ENCODE measurements at places on chromosomes 4 and X. TPM values are rescaled to one million over a fixed set of nuclear protein-coding genes. Genes with fewer than 3 reads are reported as not detected.

Gene RAPGEF2
- total RNA-seq, result 51.5 TPM

- H3K27me3 ChIP-seq, result no peaks in the 10 kb centered on the region
- H3K4me3 ChIP-seq, result peak overlapping the region; percentile 91
- no peak for DNase-seq
- H3K27ac ChIP-seq, result peak overlapping the region; percentile 98
- H3K4me1 ChIP-seq, result peaks cover 68% of the 10 kb centered on the region
- no peaks in the 10 kb centered on the region for H3K36me3 ChIP-seq
Observed at GRCh38 chr4:174284487-174284886, 776 bp downstream of the CEP44 start.

DNA sequence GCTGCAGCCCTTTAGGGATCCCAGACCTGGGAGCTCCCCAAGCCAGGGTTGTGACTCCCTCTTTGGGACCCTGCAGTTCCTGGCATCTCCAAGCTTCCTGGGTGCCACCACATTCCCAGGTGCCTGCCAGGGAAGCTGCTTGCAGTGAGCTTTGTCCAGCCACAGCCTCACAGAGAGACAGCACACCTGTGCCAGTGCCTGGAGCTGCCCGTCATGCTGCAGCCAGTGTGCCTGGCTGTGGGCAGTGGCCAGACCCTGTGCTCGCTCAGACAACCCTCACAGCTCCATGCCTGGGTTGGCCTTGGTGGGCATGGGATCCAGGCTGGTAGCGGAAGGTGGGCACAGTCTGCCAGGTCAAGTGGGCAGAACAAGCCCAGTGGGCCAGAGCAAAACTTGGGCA is 36.0 kb downstream of the TMPRSS11A start:
- H3K27ac ChIP-seq, result no peak overlapping the region
- no peak for DNase-seq
- no peaks in the 10 kb centered on the region for H3K36me3 ChIP-seq
- no peaks in the 10 kb centered on the region for H3K4me1 ChIP-seq
- no peaks in the 10 kb centered on the region for H3K27me3 ChIP-seq

DNA sequence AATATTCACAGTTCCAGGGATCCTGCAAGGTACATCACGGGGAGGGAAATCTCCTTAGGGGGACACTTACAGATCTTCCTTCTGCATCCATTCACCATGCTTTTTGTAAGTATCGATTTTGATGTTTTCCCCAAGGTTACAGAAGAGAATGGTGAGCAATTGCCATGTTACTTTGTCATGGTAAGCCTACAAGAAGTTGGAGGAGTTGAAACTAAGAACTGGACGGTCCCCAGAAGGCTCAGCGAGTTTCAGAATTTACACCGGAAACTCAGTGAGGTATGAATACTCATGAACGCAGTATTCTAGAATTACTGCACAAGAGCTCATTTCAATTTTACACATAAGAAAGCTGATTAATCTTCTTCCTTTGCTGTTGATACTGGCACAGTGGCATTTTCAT is 53.9 kb downstream of the LRP2BP start:
- H3K36me3 ChIP-seq, result peaks cover 41% of the 10 kb centered on the region
- no peak overlapping the region for H3K27ac ChIP-seq
- H3K27me3 ChIP-seq, result no peaks in the 10 kb centered on the region
- peaks cover 19% of the 10 kb centered on the region for H3K4me1 ChIP-seq

DNA sequence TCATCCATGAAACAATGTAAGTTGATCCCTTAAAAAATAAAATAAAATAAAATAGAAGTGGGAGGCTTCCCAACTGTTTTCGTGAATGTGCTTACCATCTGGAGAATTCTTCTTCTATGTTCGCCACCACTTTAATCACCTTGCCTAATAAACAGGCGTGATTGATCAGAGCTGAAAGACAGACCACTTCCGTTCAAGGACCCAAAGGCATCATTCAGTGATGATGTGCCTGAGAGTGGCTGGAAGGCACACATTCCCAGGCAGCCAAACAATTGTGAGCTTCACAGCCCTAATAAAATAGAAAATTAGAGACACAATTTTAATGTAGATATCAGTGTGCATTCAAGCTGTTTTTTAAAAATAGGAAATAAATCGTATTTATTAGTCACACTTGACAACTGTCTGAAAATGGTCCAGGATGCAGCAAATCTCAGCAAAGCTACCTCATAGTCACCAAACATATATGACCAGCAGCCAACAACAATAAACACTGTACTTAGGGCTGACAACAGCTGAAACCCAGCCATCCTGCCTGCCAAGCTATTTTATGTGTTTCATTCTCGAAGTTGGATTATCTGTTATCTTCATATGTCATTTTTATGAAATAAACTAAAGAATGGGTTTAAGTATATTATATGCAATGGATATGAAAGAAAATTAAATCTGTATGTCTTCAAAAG is 163.2 kb upstream of the FAM9B start:
- DNase-seq, result no peak
- no peaks in the 10 kb centered on the region for H3K36me3 ChIP-seq
- no peaks in the 10 kb centered on the region for H3K27me3 ChIP-seq
- no peaks in the 10 kb centered on the region for H3K4me1 ChIP-seq

DNA sequence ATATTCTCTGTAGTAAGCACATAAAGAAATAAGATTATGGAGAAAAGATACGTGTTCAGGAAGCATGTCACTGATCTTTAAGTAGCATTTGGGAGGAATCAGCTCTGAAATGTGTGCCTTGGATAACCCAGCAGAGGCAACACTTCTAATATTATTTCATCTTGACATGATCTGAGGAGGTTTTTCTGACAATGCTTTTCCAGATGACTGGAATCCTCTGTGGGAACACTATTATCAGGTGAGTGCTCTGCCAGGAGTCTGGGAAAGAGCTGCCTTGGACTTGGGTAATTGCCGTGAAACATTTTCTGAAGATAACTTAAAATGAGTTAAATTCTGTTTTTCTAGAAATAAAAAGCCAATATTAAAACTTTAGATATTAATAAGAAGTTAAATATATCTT is 78.2 kb upstream of the QRFPR start:
- no peak overlapping the region for H3K4me3 ChIP-seq
- no peak for DNase-seq
- H3K27me3 ChIP-seq, result no peaks in the 10 kb centered on the region
- no peaks in the 10 kb centered on the region for H3K36me3 ChIP-seq
- no peak overlapping the region for H3K27ac ChIP-seq

- no peak overlapping the region for H3K27ac ChIP-seq
- no peaks in the 10 kb centered on the region for H3K4me1 ChIP-seq
- no peak for DNase-seq
- no peak overlapping the region for H3K4me3 ChIP-seq
- H3K27me3 ChIP-seq, result no peaks in the 10 kb centered on the region
- H3K36me3 ChIP-seq, result no peaks in the 10 kb centered on the region
Observed at GRCh38 chr4:171279131-171279530, 534.1 kb upstream of the GALNTL6 start.

- no peaks in the 10 kb centered on the region for H3K36me3 ChIP-seq
- H3K27ac ChIP-seq, result no peak overlapping the region
- peaks cover 24% of the 10 kb centered on the region for H3K4me1 ChIP-seq
- H3K4me3 ChIP-seq, result no peak overlapping the region
- no peaks in the 10 kb centered on the region for H3K27me3 ChIP-seq
Observed at GRCh38 chr4:77701121-77701520, 95.5 kb downstream of the CXCL13 start.

DNA sequence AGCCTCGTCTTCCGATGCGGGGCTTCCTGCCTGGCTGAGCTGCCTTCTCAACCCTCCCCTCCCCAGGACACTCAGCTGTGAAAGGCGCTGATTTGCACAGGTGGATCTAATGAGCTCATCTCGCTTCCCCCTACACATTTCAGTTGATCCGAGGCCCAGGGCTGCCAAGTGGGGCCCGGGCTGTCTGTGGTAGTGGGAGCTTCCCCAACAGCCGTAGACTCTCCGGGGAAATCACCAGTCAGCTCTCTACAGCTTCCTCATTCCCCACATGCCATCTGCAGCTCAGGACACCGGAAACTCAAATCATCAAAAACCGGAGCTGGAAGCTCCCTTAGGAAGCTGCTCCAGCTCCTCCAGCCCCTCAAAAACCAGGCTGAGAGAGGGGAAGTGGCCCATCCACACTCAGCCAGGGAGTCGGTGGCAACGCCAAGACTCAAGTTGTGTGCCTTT is 56.2 kb downstream of the SMIM20 start:
- H3K27me3 ChIP-seq, result no peaks in the 10 kb centered on the region
- no peak overlapping the region for H3K4me3 ChIP-seq
- H3K27ac ChIP-seq, result peak overlapping the region; percentile 45
- no peaks in the 10 kb centered on the region for H3K36me3 ChIP-seq
- H3K4me1 ChIP-seq, result peaks cover 28% of the 10 kb centered on the region

DNA sequence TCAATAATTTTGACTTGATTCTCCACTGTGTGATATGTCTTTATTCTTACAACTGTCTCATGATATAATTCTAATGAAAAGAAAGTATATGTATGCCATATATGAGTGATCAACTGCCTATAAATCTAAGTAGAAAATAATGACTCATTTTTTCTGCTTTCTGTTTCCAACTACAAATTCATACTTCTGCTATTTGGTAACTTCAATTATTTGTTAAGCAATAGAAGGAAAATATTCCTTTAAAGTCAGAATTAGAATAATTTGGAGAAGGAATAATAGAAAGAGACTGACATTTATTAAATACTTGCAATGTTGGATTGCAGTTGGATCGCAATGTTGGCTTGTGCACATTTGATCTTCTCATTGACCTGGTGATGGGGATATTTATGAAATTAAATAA is 204.2 kb upstream of the PACRGL start:
- no peak for DNase-seq
- no peaks in the 10 kb centered on the region for H3K27me3 ChIP-seq
- H3K4me1 ChIP-seq, result no peaks in the 10 kb centered on the region
- no peak overlapping the region for H3K4me3 ChIP-seq
- no peaks in the 10 kb centered on the region for H3K36me3 ChIP-seq

GRCh38 chr4:7803371-7803770 is 136.3 kb downstream of the AFAP1 start:
- no peaks in the 10 kb centered on the region for H3K27me3 ChIP-seq
- H3K36me3 ChIP-seq, result peaks cover 16% of the 10 kb centered on the region
- no peak for DNase-seq
- H3K27ac ChIP-seq, result no peak overlapping the region

DNA sequence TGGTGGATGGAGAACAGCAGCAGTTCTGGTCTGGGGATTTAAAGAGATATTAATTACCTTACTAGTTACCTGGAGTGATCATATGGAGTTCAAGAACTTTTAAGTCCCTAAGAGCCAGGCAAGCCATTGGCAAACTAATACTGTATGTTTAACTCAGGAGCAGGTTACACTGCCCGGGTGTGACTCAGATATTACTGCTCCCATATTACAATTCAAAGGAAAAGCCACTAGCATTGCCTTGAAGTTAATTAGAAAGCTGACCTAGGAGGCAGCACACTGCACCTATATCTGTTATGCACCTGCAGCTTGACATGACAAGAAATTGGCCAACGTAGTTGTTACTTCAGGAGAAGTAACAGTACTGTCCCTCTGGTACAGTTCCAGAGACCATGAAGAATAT is 47.2 kb downstream of the GRK4 start:
- H3K27me3 ChIP-seq, result no peaks in the 10 kb centered on the region
- DNase-seq, result no peak
- no peaks in the 10 kb centered on the region for H3K4me1 ChIP-seq
- H3K36me3 ChIP-seq, result no peaks in the 10 kb centered on the region

DNA sequence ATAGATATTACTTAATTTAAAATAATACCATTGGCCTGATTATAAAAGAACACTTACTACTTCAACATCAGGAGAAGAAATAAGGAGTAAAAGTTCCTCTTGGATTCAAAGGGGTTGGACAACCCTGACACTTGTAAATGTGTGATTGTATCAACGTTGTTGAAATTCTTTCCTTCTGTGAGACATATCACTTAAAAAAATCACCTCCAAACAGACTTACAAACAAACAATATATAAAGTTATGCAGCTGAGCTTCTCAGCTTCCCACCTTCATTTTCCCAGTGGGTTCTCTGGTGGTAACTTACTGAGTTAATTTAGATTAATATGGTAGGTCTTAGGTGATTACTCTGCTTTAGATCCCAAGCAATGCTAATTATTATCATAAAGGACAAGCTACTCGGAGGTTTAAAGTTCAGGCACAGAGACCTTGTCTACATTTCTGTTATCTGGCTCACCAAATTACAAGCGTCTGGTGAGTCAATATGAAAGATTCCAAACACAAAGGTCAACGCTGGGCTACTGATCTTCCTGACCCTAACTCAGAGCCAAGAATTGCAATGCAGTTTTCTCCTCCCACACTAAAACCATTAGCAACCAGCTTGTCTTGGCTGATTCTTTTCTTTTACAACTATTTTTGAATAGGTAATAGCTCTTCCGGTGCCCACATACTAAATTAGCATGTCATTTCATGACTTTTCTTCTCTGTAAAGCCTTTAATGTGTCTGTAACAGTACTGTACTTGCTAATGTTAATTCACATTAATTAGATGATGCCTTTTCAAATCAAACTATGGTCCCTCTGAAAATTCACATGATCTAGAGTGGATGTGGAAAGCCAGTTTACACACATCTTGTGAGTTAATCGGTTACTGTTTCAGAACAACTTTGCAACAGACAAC is 157.6 kb downstream of the RASL11B start:
- no peak overlapping the region for H3K4me3 ChIP-seq
- H3K27me3 ChIP-seq, result no peaks in the 10 kb centered on the region
- no peak for DNase-seq
- no peaks in the 10 kb centered on the region for H3K36me3 ChIP-seq
- H3K4me1 ChIP-seq, result peaks cover 56% of the 10 kb centered on the region

DNA sequence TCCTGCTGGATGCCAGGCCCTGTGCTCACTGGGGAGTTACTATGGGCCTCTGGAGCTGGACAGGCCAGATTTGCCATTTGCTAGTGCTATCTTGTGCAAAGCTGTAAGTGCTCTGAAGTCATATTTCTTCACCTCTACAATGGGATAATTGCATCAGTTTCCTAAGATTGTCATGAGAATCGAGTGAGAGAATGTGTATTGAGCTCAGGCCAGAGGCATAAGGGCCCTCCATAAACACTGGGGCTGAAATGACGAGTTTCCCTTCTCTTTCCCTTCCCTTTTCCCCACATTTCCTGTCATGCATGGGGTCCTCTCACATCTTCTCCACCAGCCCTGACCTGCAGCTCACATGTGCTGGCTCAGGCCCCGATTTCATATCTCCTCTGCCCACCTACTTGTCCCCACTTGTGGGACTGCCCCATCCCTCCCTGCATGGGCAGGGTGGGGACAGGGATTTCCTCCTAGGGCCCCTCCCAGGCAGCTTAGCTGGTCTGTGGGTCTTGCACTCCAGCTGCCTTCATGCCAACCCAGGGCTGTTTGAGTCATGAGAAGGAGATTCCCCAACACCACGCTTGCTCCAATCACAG is 358.8 kb downstream of the MID1IP1 start:
- H3K36me3 ChIP-seq, result no peaks in the 10 kb centered on the region
- no peaks in the 10 kb centered on the region for H3K4me1 ChIP-seq
- H3K27me3 ChIP-seq, result peaks cover 5% of the 10 kb centered on the region
- no peak for DNase-seq
- H3K4me3 ChIP-seq, result no peak overlapping the region
- no peak overlapping the region for H3K27ac ChIP-seq

- no peak overlapping the region for H3K27ac ChIP-seq
- no peaks in the 10 kb centered on the region for H3K36me3 ChIP-seq
- no peaks in the 10 kb centered on the region for H3K4me1 ChIP-seq
- DNase-seq, result no peak
- H3K27me3 ChIP-seq, result peaks cover 17% of the 10 kb centered on the region
Observed at GRCh38 chrX:139967750-139968149, 2.4 kb upstream of the CXorf66 start.

Gene TMSB15A
- total RNA-seq, result not detected

GRCh38 chrX:46628460-46629371 is 55.2 kb downstream of the CHST7 start:
- H3K4me1 ChIP-seq, result peaks cover 47% of the 10 kb centered on the region
- no peaks in the 10 kb centered on the region for H3K27me3 ChIP-seq
- no peaks in the 10 kb centered on the region for H3K36me3 ChIP-seq
- peak; percentile 63 for DNase-seq

GRCh38 chrX:53195401-53195800 is 29.6 kb downstream of the KDM5C start:
- H3K27me3 ChIP-seq, result no peaks in the 10 kb centered on the region
- H3K27ac ChIP-seq, result no peak overlapping the region
- H3K36me3 ChIP-seq, result peaks cover 71% of the 10 kb centered on the region
- DNase-seq, result no peak
- H3K4me3 ChIP-seq, result no peak overlapping the region
